Ureter (tissue), 1 donor: ENCODE measurements at places on chromosomes 7 and 10. TPM values are rescaled to one million over a fixed set of nuclear protein-coding genes. Genes with fewer than 3 reads are reported as not detected.

Gene HIF1AN
- total RNA-seq = 50.6 TPM

- no peak for DNase-seq
Measured at GRCh38 chr10:34821587-34822585, 6.8 kb upstream of the PARD3 start.

Gene GBX1
- not detected for total RNA-seq

DNA sequence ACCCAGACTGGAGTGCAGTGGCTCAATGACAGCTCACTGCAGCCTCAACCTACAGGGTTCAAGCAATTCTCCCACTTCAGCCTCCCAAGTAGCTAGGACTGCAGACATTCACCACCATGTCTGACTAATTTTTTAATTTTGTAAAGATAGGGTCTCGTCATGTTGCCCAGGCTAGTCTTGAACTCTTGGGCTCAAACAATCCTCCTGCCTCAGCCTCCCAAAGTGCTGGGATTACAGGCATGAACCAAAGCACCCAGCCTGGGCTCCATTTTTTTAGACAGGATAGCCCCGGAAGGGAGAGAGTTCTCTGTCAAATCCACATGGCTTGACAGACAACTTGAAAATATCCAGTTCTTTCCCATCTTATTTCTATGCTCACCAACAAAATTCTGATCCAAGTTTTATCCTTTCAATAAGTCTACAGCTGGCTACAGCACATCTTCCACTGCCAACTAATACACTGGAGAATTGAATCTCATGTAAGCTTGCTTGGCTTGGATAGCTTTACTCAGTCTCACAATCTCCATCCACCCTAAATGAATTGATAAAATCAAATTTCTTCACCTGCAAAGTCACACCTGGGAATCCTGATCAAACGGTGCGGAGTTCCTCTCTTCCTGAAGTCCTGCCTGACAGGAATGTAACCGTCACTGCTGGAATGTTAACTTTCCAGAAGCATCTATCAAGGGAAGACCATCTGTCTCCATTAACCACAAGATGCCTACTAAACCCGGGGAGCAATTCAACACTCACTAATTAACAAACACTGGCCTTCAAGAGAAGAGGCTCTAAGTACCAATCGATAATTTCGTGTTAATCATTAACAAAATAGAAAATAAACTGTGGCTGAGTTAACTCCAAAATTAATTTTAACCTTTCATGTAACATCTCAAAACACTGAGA is 239.7 kb upstream of the MKLN1 start:
- DNase-seq = no peak

Gene GRM3
- total RNA-seq = not detected

GRCh38 chr10:120426306-120426705 is 30.7 kb upstream of the PLPP4 start:
- no peak for DNase-seq

- no peak for DNase-seq
Measured at GRCh38 chr7:48786951-48787350, 137.4 kb upstream of the CDC14C start.

Gene MACC1
- total RNA-seq = 35.2 TPM

- no peak for DNase-seq
Measured at GRCh38 chr10:122931088-122931906, 20.9 kb downstream of the FAM24A start.

Gene TAS2R4
- 4.7 TPM for total RNA-seq

Gene CTNNA3
- 1.1 TPM for total RNA-seq

DNA sequence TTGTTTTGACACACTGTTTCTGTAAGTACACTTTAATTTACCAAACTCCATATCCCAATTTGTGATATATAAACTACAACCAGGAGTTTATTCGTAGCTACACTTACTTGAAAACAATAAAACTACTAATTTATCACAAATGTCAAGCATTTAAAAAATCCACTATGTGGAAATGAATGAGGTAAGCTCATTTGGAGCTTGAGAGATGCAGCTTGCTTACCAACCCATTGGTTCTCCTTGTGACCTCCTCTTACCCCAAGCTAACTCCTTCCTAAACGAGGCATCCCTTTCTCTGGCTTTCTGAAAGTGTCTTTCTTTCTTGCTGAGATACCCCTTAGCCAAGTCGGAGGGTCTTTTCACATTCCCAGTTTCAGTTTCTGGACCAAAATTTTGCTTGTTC is 2.5 kb downstream of the OR6V1 start:
- DNase-seq = no peak

Gene MBL2
- not detected for total RNA-seq

DNA sequence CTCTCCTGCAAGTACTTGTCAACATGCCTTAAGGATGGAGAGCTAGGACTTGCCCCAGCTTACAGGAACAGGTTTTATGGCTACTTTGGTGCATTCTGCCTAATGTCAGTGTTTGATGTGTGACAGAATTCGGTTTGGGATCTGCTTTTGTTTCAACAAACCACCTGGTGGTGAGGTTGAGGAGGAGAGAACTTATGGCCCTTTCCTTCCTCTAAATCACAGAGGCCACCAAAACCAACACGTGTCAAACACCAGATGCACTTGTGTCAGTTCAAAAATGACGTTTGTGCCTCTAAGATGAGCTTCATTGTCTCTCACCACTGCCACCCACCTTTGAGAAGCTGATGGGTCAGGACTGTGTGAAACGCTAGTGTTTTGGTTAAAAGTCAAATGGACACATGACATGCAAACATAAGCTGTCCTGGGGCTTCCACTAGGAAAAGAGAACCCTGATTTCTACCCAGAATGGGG is 83.9 kb downstream of the OSBPL3 start:
- DNase-seq = no peak

Gene VENTX
- 0.81 TPM for total RNA-seq

Gene CHST15
- 15.7 TPM for total RNA-seq
